HCT116 (cell line): ENCODE measurements at places on chromosomes 2 and 18.
A peak's percentile ranks its signal among the peaks of the same experiment; 100 is the strongest.

- DNase-seq = no peak
These were observed 81.3 kb upstream of the TMEM178A start for GRCh38 chr2:39584283-39584965.

- peak; percentile 15 for DNase-seq
These were observed 42.4 kb upstream of the FIGN start for GRCh38 chr2:163778045-163778781.

GRCh38 chr2:217858519-217859491 is 144.0 kb downstream of the TNS1 start:
- DNase-seq = no peak

DNA sequence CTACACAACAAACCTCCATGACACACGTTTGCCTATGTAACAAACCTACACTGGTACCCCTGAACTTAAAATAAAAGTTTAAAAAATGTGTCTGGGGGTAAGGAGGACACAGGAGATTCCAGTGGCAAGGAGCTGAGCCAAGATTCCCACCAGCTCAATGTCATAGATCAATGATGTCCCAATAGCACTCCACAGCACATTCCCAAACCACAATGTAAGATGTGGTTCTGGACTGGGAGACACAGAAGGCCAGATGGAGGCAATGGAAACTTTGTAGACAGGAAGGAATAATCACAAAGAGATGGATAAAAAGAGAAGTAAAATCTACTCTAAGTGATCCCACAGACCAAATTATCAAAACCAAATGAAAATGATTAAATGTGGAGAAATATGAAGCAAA is 312.4 kb upstream of the SOX11 start:
- no peak for DNase-seq

DNA sequence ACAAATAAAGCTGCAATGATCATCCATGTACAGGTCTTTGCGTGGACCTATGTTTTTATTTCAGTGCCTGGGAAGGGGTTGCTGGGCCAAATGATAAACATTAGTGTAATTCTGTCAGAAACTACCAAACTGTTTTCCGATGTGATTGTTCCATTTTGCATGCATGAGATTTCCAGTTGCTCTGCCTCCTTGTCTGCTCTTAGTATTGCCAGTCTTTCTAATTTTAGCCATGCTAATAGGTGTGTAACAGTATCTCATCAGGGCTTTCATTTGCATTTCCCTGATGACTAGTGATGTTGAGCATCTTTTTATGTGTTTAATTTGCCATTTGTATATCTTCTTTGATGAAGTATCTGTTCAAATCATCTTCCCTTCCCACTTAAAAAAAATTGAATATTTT is 67.5 kb downstream of the SP110 start:
- no peak for DNase-seq

DNA sequence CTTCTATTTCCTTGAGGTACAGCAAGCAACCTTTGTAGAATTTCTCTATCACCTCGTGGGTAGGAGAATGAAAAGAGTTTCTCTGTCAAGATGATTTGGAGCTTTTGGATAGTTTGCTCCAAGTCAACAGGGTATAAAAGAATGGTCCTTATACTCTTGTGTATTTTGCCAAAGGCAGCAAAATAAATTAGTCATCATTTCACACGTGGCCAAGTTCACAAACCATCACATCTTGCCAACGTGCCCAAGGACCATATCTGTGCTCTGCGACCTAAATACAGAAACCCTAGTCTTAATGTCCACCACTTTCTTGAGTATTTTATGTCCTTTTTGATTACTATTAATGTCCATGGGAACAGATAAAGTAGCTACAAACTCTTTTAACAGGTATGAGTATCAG is 262.9 kb downstream of the AFF3 start:
- DNase-seq = no peak

GRCh38 chr18:64379662-64380061 is 230.8 kb upstream of the LINC00305 start:
- no peak for DNase-seq

DNA sequence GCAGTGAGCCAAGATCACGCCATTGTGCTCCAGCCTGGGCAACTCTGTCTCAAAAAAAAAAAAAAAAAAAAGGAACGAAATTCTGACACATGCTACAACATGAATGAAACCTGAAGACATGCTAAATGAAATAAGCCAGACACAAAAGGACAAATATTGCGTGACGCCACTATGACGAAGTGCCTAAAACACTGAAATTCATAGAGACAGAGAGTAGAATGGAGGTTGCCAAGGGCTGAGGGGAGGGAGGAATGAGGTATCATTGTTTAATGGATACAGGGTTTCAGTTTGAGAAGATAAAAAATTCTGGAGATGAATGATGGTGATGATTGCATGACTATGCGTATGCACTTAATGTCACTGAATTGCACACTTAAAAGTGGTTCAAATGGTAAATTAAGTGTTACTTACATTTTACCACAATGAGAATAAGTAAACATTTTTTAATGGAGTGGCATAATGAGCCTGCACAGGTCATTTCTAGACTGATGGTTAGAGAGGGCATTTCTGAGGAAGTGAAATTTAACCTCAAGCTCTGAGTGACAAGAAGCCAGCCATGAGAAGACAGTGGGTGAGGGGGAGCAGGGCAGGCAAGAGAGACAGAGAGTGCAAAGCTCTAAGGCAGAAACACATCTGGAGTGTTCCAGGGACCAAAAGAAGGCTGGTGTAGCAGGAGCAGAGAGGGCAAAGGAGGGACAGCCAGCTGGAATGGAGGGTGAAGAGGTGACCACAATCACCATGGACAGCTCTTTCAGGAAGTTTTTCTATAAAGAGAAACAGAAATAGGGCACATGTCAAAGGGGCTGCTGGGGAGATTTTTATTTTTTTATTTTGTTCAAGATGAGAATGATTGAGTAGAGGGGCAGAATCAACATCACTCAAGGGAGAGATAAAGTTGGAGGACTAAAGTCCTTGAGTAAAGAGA is 20.6 kb upstream of the EXOC6B start:
- DNase-seq = no peak

DNA sequence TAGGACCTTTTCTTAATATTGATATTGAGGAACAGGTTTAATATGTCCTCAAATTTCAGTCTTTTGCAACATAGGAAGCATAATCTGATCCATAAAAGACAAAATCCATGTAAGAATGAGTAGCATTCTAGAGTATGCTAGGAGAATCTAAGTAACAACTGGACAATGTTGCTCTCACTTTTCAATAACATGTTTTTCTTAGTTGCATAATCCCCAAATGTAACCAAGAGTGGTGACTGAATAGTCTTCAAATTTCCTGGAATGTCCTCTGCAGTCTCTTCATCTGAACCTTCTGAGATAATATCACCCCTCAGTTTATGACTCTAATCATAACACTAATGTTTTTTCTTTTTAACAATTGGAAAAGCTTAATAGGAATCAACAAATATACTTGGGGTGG is 110.0 kb upstream of the ZEB2 start:
- DNase-seq = no peak

GRCh38 chr2:46983065-46983801 is 67.6 kb upstream of the MCFD2 start:
- DNase-seq = no peak

DNA sequence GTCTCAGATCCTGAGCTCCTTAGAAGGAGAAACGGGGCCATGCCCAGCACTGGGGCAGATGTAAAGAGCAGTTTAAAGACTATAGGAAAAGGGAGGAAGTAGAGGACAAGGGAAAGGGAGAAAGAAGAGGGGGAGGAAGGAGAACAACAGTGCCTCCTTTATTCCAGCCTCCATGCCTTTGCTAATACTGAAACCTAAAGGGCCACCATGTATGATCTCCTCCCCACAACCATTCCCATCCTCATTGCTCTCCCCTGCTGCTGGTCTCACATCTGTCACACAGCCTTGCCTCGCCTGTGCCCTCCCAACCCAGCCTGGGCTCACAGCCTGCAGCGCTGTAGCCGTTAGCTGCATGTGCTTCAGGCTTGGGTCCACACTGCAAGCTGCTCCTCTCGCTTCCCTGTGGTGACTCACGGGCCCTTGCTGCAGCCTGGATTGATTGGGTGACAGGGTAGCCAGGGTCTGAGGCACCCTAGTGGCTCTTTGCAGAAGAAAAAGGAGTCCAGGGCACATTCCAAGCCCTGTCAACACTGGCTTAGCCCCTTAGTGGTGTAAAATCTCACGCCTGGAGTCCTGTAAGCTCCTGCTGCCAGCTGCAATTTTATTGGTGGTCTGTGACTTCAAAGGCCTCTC is 281.9 kb downstream of the SRBD1 start:
- peak; percentile 29 for DNase-seq

DNA sequence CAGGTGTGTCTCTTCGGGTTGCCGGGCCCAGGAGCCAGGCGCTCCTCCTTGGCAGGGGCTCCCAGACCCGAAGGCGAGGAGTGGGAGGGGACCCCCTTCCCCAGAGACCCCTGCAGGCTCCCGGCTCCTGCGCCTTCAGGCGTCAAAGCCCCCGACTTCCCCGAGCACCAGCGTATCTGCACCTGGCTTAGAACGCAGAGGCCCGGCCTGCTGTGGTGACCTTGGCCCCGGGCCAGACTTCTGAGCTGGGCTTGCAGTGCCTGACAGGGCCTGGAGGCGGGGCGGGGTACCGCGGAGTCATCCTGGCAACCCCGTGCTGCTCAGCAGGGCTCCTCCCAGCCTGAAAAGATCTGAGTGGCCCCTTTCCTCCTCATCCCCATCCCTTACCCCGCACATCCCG is 27.0 kb downstream of the SKA1 start:
- no peak for DNase-seq

- DNase-seq = no peak
These were observed 6.1 kb downstream of the PPP4R1 start for GRCh38 chr18:9608298-9608697.

- no peak for DNase-seq
These were observed 311.5 kb upstream of the MGAT5 start for GRCh38 chr2:133942398-133942797.

- no peak for DNase-seq
These were observed 121.3 kb upstream of the PPP1CB start for GRCh38 chr2:28630341-28630740.

GRCh38 chr18:63686871-63687270 is 15.9 kb upstream of the SERPINB11 start:
- DNase-seq = no peak

DNA sequence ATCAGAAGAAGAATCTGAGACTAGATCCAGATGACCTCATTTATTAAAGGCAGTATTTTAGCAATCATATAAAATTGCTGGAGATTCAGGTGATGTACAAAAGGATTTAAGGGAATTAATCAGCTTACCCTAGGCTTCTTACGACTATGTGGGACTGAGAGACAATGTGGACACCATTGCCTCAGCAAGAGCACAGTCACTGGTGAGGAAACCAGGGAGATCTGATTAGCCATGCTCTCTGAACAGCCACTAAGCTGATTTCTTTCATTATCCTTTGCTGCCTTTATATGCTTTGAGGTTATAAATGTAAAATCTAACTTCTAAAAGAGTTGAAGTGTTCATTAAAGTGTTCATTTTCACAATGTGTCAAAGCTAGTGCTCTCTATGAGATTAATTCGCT is 22.7 kb upstream of the GULP1 start:
- no peak for DNase-seq
